Left colon (tissue), 2 donors: ENCODE measurements at places on chromosomes 2 and 18.

DNA sequence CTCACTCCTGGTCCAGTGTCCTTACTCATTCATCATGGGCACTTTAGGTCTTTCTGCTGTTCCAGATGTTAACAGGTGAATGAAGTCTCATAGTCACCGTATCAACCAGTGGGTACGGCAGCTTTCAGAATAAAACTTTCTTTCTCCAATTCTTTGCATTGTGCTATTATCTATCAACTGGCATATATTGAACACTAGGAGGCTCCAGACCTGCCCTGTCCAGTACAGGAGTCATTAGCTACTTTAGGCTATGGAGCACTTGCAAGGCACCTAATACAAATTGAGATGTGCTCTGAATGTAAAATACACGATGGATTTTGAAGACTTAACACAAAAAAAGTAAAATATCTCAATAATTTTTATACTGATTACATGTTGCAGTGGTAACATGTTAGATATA lies 43.2 kb upstream of the NEB start:
- no peak for DNase-seq

DNA sequence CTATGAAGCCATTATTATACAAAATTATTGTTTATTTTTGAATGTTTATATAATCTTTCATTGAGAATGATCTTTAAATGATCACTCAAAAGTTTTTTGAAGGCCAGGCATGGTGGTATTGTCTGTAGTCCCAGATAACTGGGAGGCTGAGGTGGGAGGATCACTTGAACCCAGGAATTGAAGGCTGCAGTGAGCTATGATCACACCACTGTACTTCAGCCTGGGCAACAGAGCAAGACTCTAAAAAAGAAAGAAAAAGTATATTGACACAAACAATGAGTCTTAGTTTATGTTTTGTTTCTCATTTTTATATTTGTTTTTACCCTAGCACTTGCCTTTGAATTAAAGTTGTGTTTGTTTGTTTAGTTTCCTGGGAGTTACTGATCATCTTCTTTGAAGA lies 2.3 kb downstream of the TWSG1 start:
- no peak for DNase-seq

GRCh38 chr2:179588486-179589145 lies 272.8 kb downstream of the ZNF385B start:
- DNase-seq, result no peak

DNA sequence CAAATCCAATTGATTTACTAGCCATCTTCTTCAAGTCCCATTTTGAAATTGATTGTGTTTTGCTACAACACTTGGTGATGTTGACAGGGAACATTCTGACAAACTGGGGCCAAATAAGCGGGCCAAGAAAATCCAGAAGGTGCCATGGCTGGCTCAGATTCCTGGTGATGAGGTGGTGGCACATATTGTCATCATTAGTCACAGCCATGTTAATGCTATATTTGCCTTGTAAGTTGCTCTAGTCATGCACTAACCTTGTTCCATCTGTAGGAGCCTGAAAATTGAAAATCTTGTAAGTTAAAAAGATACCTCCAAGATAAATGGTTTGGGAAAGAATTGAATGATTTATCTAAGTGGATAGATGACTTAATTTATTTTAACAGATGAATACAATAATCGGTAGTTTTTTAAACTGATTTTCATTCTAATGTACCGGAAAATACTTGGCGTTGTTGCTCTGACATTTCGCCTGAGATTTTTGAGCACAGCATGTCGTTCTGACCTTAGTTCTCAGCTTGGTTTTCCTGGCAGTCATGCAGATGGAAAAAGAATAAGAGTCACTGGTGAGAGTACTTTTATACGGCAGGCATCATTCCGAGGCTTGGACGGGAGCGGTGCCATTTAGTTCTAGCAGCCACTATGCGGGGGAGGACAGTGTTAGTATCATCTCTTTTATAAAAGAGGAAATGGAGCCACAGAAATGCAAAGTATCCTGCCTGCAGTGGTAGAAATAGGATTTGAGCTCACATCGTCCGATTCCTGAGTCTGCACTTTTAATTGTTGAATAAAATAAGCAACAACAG lies 133.9 kb downstream of the ZNF532 start:
- no peak for DNase-seq

GRCh38 chr18:59954755-59955156 lies 55.0 kb downstream of the PMAIP1 start:
- no peak for DNase-seq
